ENCODE measurements at places on chromosomes 13 and 19.

- DNase-seq: peak; percentile 66
Measured at GRCh38 chr19:13764101-13764807, at the start of gene MRI1. Gene MRI1, plus strand, starts transcription at chr19:13764522. Its CDS starts 67 bp downstream, at chr19:13764589.

DNA sequence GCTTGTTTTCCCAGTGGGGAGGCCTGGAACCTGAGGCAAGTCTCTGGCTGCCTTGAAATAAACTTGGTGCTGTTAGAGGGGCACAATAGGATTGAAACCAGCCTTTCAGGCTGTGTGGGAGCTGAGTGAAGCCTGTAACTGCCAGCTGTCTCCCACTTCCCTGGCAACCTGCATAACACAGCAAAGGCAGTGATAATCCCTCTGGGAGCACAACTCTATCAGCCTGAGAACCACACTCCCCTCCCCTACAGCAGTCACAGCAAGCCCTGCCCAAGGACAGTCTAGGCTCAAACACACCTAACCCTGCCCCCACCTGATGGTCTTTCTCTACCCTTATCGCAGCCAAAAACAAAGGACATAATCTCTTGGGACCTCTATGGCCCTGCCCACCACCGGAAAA, 683.8 kb upstream of the ATXN8OS start:
- DNase-seq: no peak

GRCh38 chr13:43153436-43154090, 130.2 kb downstream of the DNAJC15 start:
- no peak for DNase-seq

DNA sequence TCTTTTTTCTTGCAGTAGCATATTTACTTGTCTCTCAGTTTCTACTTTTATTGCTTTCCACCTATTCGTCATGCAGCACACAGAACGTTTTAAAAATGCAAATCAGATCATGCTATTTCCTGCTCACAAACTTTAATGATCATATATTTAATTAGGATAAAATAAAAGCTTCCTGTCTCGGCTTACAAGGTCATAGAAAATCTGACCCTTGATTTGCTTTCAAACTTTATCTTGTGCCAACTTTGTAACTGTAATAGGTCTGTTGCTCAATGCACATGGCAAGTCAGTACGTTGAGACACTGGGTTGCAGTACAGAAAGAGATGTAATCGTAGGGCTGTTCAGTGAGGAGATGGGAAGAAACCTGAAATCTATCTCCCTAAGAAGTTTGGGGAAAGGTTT, 95.6 kb upstream of the CSNK1A1L start:
- no peak for DNase-seq

- no peak for DNase-seq
Measured at GRCh38 chr19:6997679-6998445, 23.4 kb downstream of the MBD3L2B start.

Measured in activated naive CD4-positive, alpha-beta T cell treated with anti-CD3 and anti-CD28 coated beads, Interleukin-2, amount 50 U/mL, for 16 hours (primary cell).